ENCODE measurements at places on chromosomes 1 and 21.

- DNase-seq, result peak; percentile 41
Observed at GRCh38 chr1:42936309-42937078, 22.2 kb downstream of the SLC2A1 start.

DNA sequence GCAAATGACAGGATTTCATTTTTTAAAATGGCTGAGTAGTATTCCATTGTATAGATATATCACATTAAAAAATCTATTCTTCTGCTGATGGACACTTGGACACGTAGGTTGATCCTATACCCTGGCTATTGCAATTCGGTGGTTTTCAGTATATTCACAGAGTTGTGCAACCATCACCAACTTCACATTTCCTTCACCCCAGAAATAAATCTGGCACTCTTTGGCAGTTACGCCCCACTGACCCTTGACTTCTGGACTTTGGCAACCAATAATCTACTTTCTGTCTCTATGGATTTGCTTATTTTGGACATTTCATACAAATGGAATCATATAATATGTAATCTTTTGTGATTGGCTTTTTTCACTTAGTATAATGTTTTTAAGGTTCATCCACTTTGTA is 35.9 kb downstream of the MAP3K7CL start:
- DNase-seq, result no peak

DNA sequence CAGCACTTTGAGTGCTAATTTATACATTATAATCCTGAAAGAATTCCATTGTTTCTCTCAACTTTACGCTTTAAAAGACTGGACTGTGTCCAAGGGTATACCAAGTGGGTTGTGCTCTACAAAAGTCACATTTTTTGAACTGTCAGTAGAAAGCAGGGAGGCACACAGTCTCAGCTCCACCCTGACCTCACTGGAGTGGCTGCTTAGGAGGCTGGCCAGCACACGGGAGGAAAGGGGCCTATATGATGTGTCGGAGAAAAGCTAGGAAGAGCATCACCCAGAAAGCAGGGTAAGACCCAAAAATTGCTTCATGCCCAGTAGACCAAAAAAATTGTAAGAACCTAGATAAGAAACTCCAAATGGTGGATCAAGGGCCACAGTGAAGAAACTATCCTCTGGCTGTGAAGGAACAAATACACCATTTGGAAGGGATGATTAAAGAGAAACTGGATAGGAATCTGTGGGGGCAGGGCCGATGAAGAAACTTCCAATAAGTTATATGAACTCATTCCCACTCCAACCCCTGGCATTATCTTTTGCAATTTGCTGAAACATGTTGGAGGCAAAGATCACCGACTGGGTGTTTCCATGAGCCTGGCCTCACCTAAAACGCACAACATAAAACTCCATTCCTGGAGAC is 1.9 kb downstream of the S100A10 start:
- DNase-seq, result no peak

GRCh38 chr1:202320081-202320405 is 21.7 kb downstream of the UBE2T start:
- DNase-seq, result no peak

DNA sequence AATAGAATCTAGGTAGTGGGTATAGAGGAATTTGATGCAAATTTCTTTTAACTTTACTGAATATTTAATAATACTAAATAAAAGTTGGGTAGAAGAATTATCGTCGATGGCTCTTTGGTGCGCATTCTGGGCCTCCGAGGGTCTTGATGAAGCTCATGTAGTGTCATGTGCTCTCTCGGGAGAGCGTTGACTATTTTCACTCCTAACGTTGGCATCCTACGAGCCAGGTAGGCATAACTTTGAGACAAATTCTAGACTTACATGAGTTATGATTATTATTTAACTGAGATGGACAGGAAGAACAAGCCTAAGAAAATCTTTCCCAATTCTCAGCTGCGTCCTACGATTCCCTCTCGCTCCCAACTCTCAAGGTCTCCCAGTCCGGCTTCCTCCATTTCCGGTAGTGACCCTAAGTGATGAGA is 550 bp upstream of the PCAT6 start:
- DNase-seq, result no peak

DNA sequence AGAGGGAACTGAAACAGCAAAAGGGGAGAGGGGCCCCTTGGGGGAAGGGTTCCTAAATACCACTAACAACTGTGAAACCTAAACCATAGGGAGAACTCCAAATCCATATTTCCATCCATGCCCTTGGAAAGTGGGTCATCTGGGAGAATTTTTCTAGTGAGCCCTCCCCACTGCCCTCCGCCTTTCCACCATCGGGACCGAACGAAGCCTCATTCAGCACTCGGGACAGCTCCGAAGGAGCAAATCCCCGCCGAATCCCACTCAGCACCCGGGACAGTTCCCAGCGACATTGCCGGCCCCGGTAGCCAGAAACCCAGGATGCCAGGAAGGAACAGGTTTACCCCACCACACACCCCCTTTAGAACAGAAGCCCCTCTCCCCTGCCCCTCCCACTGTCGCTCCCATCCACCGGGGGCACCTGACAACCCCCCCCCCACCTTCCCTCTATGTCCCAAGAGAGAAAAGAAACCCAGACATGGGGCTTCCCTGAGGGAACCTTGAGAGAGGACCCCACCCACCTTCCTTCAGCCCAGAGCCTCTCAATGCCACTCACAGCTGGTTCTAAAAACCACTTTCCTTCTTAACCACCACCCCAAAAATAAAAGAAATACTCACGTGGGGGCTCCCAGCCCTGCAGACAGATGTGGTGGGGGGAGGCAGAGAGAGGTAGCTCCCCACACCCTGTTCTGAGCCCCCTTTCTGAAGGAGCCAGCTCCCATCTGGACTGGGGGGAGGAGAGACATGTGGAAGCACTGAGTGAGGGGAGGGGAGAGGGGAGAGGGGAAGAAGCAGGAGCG is 4.5 kb downstream of the DLGAP3 start:
- DNase-seq, result peak; percentile 65

- DNase-seq, result peak; percentile 55
Observed at GRCh38 chr1:211327346-211327921, 801 bp downstream of the TRAF5 start.

DNA sequence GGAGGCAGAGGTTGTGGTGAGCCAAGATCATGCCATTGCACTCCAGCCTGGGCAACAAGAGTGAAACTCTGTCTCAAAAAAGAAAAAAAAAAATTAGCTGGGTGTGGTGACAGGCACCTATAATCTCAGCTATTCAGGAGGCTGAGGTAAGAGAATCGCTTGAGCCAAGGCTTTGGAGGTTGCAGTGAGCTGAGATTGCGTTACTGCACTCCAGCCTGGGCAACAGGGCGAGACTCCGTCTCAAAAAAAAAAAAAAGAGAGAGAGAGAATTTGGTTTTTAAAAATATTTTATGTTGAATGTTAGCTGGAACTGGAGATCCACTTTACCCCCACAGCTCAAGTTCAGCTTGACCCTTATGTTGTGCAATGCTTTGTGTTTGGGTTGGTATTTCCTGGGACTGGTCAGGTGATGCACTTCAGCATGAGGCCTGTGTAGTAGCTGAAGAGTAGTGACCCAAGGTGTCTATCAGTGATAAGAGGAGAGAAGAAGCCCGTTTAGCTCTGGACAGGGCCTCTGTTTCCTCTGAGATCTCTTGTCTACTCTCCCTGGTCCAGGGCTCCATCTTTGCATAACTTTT is 36.8 kb upstream of the MACF1 start:
- DNase-seq, result no peak

DNA sequence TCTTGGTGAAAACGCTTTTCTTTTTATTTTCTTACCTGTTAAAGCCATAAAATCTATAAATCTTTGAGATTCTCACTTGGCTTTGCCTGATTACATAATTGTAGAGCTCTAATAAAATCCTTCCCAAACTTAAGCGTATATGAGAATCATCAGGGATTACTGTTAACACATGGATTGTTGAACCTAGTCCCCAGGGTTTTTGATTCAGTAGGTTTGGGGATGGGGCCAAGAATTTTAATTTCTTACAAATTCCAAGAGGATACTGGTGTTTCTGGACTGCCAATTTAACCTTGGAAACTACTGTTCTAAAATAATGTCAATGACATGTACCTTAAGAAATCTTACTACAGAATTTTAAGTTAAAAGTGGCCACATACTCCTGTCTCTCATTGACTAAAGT is 694.2 kb downstream of the BRINP3 start:
- DNase-seq, result no peak

DNA sequence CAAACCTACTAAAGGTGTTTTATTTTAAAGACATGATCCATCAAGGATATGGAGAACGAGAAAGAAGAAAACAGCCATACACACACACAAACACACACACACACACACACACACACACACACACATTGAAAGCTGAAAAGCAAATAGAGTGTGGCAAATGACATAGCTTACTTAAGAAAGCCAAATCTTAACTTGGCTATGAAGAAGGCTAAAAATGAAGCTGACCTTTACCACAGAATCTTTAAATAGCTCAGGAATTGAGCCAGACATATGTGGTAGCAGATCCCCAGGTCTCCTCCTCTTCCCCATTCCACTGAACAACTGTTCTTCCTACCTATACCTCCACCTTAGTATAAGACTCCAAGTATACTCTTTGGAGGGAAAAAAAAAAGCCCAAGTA is 185.6 kb downstream of the CLEC20A start:
- DNase-seq, result no peak

DNA sequence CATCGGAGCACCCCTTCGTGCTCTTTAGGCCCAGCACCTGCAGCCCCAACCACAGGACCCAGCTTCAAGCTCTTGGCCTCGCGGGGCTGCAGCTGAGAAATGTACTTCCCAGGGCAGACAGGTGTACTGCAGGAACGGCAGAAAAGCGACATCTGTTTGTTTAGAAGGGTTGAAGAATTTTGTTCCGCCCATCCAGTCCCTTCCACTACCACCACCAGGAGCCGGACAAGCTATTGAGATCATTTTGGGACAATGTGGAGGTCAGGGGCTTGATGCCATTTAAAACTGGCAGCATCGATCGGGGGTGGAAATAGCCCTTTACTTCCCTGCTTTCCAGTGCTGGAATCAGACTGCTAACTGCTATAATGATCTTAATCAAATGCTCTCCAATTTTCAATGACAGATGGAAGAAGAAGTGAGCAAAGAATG is 1.7 kb downstream of the SERTAD4 start:
- no peak for DNase-seq

DNA sequence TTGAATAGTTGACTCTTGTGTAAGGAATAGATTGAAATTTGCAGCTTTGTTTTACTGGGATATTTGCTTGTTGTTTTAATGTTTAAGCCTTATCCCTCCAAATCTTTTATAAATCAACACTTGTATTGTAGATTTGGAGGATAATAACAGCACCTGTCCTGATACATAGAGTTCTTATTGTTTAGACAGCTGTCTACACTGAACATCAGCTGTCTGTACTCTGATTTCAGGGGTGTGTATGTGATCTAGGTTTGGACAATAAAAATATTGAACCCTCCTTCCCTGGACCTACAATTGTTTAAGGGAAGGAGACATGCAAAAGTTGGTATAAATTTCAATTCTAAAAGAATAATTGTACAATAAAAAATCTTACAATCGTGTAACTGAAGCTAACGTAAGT is 48.3 kb upstream of the DPH5 start:
- no peak for DNase-seq

GRCh38 chr1:226589008-226589733 is 40.6 kb downstream of the STUM start:
- no peak for DNase-seq

DNA sequence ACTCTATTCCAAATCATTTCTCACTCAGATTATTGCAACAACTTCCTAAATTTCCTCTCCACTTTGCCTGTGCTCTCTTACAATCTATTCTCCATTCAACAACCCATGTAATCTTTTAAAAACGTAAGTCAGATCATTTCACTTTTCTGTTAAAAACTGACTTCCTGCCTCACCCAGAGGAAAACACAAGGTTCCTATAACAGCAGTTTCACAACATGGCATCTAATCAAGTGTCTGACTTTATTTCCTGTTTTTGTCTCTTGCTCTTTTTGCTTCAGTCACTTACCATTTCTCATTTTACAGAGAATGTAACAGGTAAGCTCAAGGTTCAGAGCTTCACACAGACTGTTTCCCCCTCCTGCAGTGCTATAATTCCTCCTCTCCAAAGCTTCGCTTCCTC is 560.7 kb downstream of the LRRIQ3 start:
- DNase-seq, result no peak

GRCh38 chr1:90732136-90732535 is 15.0 kb upstream of the BARHL2 start:
- no peak for DNase-seq

DNA sequence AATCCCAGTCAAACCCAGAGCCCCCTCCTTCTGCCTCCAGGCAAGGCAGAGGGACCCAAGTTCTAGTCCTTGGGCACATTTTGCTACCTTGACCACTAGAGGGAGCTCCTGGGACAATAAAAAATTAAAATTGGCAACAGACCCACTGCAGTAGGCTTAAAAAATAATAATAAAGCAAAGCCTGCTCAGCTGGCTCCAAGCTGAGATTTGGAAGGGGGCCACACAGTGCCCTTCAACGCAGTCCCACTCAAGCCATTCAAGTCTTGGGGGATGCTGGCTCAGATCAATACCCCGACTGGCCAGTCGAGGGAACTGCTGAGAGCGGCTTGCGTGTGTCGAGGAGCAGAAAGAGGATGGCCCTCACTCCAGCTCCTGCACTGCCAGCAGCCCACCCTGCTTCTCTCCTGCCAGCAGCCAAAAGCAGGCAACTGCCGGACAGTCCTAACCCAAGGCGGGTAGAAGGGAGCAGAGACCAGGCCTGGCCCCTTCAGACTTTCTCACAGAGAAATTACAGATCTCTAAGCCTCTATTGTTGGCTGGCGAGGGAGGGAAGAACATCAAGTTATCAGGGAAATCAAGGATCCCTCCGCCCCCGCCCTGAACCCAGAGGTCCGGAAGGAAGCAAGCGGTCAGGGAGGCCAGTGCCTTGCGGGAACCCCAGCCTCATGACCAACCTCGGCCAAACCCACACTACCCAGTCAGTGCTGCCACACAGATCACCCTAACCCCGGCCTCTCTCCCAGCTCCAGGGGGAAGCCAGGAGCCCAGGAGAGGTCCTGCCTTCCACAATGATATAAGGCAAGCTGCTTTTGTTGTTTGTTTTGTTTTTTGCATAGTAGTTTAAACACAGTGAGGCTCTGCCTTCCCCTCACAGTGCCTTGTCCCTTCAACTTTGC is 4.9 kb upstream of the ALDH4A1 start:
- peak; percentile 66 for DNase-seq

DNA sequence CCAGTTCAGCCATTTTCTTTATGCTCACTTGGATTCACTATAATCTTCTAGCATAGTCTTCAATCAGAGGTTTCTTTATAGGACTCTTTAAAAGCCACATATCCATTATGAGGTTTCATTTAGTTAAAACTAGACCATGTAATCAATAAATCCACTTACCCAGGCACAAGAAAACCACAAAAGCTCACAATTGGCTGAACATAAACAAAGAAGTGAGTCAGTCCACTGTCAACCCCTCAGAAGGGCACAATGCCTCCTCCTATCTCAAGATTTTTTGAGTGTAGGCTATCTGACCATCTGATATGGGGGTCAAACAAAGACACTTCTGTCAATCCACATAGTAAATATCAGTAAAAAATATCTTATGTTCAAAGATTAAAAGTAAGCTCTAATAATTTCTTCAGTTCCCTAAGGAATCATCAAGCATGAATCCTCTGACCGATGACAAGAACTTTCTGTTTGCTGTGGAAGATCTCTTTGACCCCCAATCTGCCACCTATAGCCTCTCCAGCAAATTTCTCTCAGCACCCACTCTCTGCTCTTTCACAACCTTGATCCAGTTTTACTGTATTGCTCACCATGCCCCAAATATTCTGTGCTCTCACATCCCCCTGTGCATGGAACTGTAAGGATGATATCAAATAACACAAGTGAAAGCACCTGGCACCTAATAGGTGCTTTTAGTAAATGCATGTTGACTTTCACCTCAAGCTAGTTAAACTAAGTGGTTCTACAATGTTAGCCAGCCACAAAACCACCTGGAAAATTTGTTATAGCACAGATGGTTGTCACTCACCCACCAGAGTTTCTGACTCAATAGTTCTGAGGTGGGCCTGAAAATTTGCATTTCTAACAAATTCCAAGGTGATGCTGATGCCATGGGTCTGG is 16.7 kb downstream of the RAB3B start:
- no peak for DNase-seq

Data from activated CD4-positive, alpha-beta T cell treated with anti-CD3 and anti-CD28 coated beads, Interleukin-2, amount 50 U/mL, for 48 hours (primary cell).